ENCODE measurements at places on chromosomes 5 and 9.

GRCh38 chr5:33984671-33985124 is at the start of gene SLC45A2:
SLC45A2 (minus strand) TSS chr5:33984693; CDS start chr5:33984583, 110 bp downstream.
- DNase-seq, result no peak

DNA sequence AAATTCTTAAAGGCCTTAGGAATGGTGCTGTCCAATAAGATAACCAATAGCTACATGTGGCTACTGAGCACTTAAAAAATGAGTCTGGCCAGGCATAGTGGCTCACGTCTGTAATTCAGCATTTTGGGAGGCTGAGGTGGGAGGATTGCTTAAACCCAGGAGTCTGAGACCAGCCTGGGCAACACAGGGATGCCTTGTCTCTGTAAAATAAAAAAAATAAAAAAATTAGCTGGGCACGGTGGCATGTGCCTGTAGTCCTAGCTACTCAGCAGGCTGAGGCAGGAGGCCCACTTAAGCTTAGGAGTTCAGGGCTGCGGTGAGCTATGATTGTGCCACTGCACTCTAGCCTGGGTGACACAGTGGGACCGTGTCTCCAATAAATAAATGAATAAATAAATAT is 1.3 kb upstream of the SLC22A5 start:
- DNase-seq, result no peak

GRCh38 chr9:101465326-101465915 is 29.8 kb upstream of the ALDOB start:
- DNase-seq, result peak; percentile 77

- peak; percentile 76 for DNase-seq
Observed at GRCh38 chr5:40572937-40573336, 106.8 kb upstream of the PTGER4 start.

- DNase-seq, result no peak
Observed at GRCh38 chr9:135296735-135297455, 182.7 kb upstream of the PPP1R26 start.

DNA sequence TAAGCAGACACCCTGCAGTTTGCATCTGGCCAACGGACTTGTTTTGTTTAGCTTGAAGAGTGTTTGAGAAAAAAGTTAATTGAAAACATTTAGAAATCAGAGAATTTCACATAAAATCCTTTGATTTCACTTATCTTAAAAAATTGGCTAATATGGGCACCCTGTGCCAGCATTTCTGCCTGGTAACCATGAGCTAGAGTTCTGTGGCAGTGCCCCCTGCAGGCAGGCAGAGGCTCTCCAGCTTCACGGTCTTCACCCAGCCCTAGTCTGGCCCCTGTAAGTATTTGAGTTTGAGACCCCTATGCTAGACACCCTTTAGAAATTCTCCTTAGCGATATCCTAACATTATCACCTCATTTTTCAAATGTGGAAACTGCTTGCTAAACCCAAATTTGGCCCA is 18.8 kb upstream of the FANCC start:
- DNase-seq, result no peak

DNA sequence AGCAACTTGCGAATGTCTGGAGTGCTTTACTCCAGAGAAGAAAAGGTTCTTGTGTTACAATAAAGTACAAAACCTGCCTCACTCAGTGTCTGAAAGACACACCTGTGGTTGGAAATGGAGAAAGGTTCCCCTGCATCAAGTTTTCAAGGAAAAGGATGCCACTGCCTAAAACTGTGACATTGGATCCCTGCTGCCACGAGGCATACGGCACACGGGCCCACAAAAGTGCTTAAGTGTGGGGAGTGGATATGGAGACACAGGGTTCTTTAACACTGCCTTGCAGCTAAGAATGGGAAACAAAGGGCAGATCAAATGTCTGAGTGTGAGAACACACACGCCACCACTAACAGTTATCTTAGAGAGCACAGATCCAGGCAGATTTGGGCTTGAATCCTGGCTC is 75.0 kb downstream of the NIPSNAP3B start:
- no peak for DNase-seq

- no peak for DNase-seq
Observed at GRCh38 chr5:32233220-32233695, 59.1 kb upstream of the GOLPH3 start.

GRCh38 chr5:52881468-52881867 is 93.8 kb downstream of the ITGA1 start:
- DNase-seq, result no peak

DNA sequence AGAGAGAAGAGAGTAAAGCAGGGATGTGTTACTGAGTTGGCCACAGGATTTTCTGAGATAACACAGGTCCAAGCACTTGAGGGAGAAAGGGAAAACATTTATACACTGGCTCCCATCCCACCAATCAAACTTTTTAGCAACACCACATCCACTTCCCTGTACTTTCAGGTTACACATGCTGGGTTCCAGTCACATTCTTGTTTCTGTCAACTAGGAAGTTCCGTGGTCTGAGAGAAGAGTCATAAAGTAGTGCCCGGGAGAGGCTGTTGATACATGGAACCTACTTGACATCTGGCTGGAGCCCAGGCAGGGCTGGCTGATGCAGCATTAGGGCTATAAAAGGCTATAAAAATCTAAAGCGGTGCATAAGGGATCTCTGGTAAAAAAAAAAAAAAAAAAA is 473.9 kb upstream of the COX7C start:
- DNase-seq, result no peak

GRCh38 chr9:89801742-89802670 is 197.2 kb downstream of the GADD45G start:
- DNase-seq, result no peak

DNA sequence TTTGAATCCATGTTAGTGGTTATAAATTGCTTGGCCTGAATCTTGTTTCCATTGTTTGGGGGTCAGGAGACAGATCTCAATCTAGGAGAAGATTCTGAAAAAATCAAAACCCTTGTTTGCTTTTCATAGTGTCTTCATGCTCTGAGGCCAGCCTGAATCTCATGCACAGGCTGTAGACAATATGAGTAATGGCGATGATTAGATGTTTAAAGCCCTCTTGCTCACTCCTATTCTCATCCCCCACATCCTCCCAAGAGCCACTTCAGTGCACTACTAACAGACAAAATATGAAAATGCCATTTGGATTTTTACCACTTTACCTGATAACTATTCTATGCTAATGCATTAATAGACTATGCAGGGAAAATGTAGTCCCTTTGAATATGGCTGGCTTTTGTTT is 129.4 kb downstream of the NUDT12 start:
- peak; percentile 40 for DNase-seq
